Spinal cord (tissue), 10 donors: ENCODE measurements at places on chromosomes 2 and 18. TPM values are rescaled to one million over a fixed set of nuclear protein-coding genes. Genes with fewer than 3 reads are reported as not detected.

KLHL41 gene
- 6.3 TPM for polyA plus RNA-seq

LINC00305 gene
- polyA plus RNA-seq: not detected

FOXD4L1 gene
- 1.6 TPM for polyA plus RNA-seq

FEV gene
- polyA plus RNA-seq: 0.14 TPM

IL37 gene
- polyA plus RNA-seq: not detected

ACKR3 gene
- polyA plus RNA-seq: 39.5 TPM

NTSR2 gene
- 2.7 TPM for polyA plus RNA-seq

UGT1A5 gene
- polyA plus RNA-seq: not detected

ALPI gene
- polyA plus RNA-seq: not detected

ASB18 gene
- 0.06 TPM for polyA plus RNA-seq

PRSS56 gene
- polyA plus RNA-seq: 5.8 TPM

PLEKHH2 gene
- polyA plus RNA-seq: 16.2 TPM

POMC gene
- 4.9 TPM for polyA plus RNA-seq

GRCh38 chr18:58788470-58788869, 76.2 kb upstream of the ZNF532 start:
- no peak for DNase-seq

GRCh38 chr2:52404866-52405265, 1362.7 kb upstream of the CHAC2 start:
- no peak for DNase-seq

DNA sequence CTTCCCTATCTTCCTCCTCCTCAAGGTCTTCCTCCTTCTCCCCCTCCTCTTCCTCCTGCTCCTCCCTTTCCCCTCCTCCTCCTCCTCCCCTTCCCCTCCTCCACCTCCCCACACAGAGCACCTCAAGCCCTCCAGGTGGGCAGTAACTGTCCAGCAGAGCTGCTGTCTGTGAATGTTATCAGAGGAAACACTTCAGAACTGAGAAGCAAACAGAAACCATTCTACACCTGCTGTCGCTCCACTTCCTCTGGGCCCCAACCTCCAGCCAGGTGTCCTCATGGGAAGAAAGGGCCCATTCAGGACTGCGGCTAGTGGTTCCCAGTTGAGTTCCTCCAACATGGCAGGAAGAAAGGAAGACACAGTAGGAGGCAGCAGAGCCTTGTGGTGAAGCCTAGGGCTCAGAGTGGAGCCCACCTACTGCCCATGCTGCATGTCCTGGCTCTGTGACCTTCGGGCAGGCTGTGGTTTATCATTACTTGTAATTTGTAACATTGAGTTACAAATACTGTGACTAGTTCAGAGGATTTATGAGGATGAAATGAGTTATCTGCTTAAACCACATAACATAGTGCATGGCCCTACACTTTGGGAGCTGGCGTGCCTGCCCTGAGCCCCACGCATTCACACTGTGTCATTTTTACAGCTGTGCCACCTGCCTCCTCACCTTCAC, 165.9 kb upstream of the ID2 start:
- DNase-seq: no peak

GRCh38 chr2:241421330-241421729, 65.2 kb downstream of the FARP2 start:
- no peak for DNase-seq

- DNase-seq: no peak
These were observed 865.3 kb downstream of the ERBB4 start for GRCh38 chr2:211673133-211673905.

DNA sequence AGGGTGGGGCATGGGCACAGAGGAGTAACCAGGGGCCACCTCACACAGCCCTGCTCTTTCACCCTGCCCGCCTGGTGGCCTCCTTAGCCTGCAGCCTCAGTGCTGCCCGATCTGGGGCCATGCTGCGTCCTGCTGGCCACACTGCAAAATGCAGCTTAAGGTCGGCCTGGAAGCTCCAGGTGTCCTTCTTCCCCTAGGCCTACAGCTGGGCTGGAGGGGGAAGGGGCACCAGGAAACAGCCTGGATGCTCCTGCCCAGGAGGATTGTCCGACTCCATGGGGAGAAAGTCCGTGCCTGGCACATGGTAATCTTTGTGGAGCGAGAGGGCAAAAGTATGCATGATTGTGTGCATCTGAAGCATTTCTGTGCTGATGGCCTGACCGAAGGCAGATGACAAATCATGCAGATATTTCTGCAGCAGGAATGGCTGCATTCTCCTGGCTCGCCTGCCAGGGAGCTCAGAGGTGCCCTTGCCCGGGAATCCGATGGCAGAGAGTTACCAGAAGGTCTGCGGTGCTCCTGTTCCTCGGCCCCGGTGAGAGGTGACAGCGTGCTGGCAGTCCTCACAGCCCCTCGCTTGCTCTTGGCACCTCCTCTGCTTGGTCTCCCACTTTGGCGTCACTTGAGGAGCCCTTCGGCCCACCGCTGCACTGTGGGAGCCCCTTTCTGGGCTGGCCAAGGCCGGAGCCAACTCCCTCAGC, 12.8 kb upstream of the ALPP start:
- DNase-seq: no peak

DNA sequence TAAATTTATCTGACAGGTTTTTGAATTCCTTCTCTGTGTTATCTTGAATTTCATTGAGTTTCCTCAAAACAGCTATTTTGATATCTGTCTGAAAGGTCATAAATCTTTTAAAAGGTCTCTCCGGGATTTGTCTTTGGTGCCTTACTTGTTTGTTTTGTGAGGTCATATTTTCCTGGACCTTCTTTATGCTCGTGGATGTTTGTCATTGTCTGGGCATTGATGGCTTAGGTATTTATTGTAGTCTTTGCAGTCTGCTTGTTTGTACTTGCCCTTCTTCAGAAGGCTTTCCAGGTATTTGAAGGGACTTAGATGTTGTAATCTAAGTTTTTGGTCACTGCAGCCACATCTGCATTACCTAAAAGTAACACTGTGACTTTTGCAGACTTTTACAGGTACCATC, 355.2 kb downstream of the PARD3B start:
- DNase-seq: no peak

DNA sequence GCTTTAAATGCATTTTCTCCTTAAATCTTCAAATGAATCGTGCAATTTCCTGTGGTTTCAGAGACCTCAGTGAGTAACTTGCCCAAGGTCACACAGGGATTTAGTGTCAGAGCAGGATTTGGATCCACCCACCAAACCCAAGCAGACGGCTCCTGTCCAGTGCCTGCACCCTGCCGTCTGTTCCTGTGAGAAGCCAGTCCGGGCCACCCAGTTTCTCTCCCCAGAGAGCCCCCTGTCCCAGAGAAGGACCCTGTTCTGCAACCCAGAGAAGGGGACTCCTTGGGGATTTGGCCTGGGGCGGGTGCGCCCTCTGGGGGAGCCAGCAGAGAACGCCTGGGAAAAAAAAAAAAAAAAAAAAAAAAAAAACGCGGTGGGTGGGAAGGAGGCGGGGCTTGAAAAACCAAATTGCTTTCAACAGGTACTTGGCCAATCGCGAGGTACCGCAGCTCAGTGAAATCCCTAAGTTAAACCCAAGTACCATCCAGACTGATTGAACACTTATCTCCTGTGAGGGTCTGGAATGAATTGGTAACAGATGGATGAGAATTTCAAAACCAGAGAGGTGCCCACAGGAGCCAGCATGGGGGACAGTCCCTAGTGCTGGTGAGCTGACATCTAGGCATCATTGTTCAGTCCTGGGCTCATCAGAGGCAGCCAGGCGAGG, 30.9 kb upstream of the REEP1 start:
- peak; percentile 62 for DNase-seq

DNA sequence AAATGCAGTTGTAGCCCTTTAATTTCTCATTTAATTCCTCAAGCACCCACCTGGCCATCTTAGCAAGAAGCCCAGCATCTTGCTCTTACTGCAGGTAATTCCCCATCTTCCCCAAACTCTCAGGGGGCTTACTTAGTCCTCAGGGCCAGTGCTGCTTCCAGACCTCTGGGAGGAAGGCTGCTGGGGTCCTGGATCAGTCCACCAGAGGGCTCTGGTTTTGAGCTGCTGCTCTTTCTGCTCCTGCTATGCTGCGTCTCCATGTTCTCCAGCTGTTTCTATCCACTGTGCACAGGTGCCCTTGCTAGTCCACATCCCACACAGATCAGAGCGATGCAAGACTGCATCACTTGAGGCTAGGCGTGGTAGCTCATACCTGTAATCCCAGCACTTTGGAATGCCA, 34.5 kb upstream of the TMEM87B start:
- no peak for DNase-seq

GRCh38 chr2:19772981-19773380, 128.8 kb downstream of the TTC32 start:
- DNase-seq: no peak

DNA sequence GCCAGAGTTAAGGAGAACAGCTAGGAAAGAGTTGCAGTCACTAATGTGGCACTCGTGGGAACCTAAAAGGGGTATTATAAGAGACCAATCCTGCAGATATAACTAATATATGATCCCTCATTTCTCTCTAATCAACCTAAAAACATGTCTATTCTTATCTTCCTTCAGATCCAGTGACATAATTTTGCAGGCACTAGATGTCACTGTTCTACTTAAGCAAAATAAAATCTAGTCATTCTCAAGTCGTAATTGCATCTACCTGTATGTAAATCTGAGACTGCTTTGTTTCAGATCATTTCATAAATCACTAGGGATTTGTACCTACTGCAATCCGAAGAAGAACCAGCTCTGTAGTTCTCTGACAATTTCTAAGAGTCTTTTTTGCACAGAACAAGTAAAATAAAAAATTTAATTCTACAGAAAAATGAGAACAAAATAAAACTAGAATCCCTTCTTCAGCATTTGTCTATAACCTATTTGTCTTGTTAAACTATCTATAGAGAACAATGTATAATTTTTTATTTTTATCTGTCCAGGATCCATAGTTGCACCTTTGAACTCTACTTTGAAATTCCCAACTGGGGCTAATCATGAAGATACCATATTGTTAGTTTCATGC, 56.5 kb upstream of the ERBB4 start:
- no peak for DNase-seq

- DNase-seq: no peak
These were observed 6.0 kb upstream of the NEDD4L start for GRCh38 chr18:58038063-58038462.

- DNase-seq: no peak
These were observed at the start of gene AFF3 for GRCh38 chr2:100142393-100142792. TSS of gene AFF3 (minus strand) at chr2:100142590. CDS start at chr2:100104454, 38,136 bp downstream.

DNA sequence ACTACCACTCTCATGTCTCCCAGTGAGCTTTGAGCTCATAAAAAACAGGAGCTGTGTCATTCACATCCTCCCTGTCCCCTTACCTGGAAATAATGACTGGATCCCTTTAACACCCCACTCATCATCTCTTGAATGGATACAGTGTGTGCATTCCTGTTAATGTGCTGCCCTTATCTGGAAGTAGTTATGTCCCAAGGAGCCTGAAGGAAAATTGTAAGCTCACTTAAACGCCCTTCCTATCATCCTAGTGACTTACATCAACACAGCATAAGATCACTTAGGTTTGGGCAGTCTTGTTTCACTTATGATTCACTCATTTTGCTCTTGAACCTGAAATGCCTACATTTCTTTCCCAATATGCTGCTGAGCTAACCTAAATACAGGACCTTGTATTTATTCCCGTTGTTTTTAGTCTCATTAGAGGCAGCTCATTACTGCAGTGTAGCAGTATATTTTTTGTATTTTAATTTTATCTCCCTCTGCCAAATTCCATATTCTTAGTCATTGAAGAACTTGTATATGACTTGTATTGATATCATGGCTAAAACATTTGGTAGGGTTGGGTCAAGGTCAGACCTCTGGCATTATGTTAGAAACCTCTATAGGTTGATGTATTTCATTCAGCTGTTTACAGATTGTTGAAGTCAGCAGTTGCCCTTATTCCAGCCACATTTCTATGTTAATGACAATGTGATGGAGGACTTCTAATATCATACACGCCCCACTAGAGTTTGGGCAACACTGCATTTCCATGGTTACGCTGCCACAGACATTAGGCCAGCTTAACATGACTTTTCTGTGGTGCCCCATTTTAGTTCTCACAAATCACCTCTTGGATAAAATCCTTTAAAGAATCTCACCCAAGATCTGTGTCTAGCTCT, 72.9 kb downstream of the PKP4 start:
- DNase-seq: no peak

DNA sequence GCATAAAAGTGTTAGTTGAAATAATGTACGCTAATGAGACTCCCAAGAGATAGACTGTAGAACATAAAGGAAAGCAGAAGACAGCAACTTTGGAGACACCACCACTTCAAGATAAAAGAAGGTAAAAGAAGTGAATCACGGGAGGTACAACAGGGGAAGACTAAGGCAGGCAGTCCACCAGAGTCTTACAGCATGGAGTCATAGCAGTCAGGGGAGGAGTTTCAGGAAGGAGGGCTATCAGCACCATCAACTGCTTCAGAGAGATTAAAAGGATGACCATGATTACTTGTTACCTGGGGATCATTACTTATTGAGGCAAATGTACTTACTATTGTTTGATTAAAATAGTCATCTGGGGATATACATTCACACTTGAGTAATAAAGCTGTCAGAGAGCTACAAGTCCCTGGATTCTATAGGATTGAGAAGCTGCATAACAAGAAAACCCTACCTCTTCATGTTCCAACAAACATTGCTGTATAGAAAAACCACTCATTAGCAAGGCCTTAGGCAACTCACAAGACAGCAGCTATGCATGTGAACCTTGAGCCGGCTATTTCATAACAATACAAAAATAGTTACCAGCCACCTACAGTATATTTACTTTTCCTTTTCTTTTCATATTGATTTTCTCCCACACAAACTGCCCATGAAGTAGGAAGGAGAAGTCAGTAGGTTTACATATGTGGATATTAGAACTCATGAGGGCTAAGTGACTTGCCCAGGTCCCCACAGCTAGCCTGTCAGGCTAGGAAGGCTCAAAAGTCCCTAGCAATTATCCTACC, 101.7 kb downstream of the PDE11A start:
- DNase-seq: no peak

GRCh38 chr2:238239543-238239862, 335 bp downstream of the HES6 start:
- no peak for DNase-seq

DNA sequence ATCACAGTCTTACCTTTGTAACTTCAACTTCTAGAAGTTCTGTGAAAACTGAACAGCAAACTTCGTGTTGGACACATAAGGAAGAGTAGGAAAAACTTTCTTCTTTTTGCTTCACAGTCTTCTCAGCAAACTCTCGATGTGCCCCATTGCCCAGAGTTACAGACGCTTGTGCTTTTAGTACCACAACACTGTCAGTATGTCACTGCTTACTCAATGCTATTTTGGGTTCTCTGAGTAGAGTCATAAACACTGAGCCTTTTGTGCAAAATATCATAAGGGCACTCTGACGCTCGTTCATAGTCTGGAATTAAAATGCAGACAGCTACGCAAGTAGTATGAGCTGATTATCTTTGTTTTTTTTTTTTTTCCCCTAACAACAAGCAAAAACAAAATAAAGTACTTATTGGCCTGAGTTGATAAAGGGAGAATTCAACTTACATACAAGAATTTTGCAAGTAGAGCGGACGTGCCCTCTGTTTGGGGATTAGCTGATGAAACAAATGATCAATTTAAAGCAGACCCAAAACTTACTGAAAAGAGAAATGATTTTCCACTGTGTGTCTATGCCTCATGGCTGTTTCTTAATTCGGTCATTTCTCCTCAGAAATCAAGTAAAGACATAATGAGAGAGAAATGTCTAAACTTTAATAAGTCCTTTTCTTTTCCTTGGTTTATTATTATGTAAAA, at the start of gene CDH19:
TSS of gene CDH19 (minus strand) at position 150 of the 687 bp plus-strand sequence. CDS start 31,886 bp downstream, outside the sequence.
- DNase-seq: no peak
